WTC11 (cell line): ENCODE measurements at places on chromosomes 6 and 20. TPM values are rescaled to one million over a fixed set of nuclear protein-coding genes. Genes with fewer than 3 reads are reported as not detected.

The EYA4 gene
- 0.14 to 0.32 TPM (median 0.24 TPM) in 3 replicates for total RNA-seq

GRCh38 chr20:43537921-43538877 is 20.6 kb upstream of the SGK2 start:
- DNase-seq: peak; percentile 80

DNA sequence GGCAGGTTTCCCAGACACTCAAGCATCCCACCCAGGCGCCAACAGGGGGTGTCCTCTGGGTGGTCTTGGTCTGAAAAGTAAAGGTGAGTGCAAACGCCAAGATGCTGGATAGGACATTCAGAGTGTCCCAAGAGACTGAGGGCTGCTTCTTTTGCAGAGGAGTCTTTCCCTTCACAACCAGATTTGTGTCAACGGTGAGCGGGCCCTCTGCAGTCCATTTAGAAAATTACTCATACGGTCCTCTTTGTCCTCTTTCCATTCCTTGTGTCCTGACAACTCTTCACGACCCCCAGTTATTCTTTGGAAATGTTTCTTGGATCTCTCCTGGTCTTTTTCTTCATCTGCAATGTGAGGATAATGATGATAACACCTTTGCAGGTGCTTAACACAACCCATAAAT is 257.8 kb downstream of the CDC5L start:
- no peak for DNase-seq

GRCh38 chr20:50913690-50914375 is 17.4 kb downstream of the ADNP start:
- DNase-seq: no peak

GRCh38 chr20:49483018-49483695 is 689 bp upstream of the KCNB1 start:
- DNase-seq: peak; percentile 50

The COL10A1 gene
- 0.07 to 0.32 TPM in 2 of 3 replicates, not detected in the other for total RNA-seq

The PLCB4 gene
- total RNA-seq: 11.9 to 14.3 TPM (median 12.6 TPM) in 3 replicates
